ENCODE measurements at places on chromosomes 3 and 15.

DNA sequence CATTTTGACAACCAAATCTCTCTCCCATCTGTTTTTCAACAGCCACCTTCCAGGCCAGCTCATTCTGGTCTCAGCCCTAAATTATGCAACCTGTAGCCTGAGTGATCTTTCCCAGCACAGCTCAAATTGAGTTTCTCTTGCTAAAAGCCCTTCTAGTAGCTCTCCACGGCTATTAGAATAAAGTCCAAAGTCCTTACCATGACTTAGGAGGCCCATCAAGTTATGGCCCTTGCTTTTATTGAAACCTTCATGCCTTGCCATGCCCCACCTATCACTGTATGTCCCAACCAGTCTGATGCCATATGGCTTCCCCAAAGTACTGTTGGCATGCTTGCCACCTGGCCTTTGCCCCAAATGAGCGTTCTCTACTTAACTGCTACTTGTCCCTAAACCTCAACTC lies 303.5 kb upstream of the GADL1 start:
- no peak for DNase-seq

- DNase-seq, result no peak
These were observed 58.1 kb upstream of the C15orf61 start for GRCh38 chr15:67462875-67463274.

GRCh38 chr3:29796808-29797207 lies 515.9 kb downstream of the RBMS3 start:
- DNase-seq, result no peak

GRCh38 chr3:126028096-126028495 lies 55.8 kb downstream of the SLC41A3 start:
- no peak for DNase-seq

DNA sequence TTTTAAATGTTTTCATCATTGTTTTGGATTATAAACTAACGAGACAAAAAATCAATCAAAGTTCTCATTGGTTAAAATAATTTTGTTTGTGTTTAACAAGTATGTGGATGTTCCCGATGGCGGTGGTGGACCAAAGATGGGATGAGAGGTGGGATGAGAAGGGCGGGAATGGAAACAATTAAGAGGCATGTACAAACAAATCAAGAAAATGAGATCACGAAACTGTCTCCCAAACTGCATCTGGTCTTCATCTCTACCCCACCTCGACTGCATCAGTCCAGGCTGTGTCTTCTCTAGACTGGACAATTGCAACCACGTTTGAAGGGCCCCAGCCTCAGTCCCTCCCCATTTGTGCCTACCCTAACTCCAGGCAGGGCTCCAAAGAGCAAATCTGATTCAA lies 56.1 kb downstream of the SLC12A8 start:
- no peak for DNase-seq

- no peak for DNase-seq
These were observed 27.0 kb upstream of the AQP9 start for GRCh38 chr15:58110999-58111717.

- DNase-seq, result no peak
These were observed 57.7 kb downstream of the SUCNR1 start for GRCh38 chr3:151931171-151931570.

- no peak for DNase-seq
These were observed 5.9 kb downstream of the PARP3 start for GRCh38 chr3:51948016-51948580.

DNA sequence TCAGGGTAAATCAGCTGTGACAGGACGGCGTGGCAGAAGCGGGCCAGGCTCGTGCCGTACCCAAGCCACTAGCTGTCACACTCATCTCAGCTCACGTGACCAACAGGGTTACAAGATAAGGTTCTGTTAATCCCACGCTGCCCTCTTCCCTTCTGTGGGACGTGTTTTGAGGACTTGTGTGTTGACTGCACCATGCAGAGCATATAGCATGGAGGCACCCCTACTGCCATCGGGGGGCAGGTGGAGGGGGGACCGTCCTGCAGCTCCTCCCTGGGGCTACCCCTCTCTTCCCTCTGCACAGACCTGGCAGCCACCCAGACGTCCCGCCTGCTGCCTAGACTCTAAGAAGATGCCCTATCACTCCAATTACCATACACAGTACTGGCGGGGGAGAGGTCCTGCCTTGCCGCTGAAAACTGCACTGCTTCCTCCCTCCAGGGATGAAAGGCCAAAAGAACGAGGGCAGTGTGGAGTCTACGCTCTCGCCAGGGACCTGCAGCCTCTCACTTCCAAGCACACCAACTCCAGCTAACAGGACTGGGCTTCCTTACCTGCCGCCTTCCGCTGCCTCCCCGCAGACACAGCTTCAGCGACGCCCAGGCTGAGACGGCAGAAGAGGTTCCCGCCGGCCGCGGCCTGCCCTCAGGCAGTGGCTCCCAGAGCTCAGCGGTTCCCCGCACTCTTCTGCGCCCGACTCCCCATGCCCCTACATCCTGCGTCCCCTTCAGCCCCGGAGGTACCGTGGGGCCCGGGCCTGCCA lies at the start of gene TNK2:
TSS of gene TNK2 (minus strand) at position 618 of the 760 bp plus-strand sequence. CDS start 19,963 bp downstream, outside the sequence.
- no peak for DNase-seq

DNA sequence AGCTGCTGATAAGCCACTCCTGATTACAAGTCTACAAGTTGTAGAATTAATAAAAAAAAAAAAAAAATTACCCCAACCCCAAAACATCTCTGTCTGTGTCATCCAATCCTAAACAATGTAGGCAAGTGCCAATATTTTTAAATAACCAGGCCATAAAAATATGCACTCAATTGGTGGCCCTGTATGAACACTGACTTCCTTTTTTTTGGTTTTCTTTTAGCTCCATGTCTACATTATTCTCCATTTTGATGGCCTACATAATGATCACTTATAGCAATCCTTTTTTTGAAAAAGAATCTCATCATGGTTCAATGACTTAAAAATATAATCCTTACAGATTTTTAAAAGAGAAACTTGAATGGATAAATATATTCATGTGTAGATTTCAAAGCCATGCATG lies 72.1 kb downstream of the FOXP1 start:
- no peak for DNase-seq

DNA sequence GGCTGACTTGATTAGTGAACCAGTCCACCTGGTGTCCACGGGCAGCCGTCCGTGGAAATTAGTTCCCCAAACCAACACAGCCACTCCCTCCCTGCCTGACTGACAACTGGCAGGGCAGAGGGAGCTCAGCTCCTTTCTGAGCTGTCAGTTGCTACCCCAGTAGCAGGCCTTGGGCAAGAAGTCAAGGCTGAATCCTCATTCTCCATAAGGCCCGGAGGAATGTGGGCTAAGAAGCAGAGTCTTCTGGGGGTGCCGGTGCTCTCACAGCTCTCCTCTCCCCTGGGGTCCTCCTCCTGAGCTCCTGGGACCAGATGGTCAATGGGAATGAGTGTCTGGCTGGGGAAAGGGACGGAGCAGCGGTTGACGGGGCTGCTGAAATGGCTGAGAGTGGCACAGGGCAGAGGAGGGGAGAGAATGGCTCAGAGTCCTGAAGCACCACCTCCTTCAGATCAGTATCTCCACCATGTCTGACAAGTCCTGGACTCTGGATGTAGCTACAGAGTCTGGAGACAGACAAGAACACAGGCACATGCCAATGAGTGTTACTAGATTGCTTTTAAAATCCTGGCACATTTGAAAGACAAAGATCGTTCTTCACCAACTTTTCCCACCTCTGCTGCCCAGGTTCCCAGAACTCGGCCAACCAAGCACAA lies 16.9 kb downstream of the AMOTL2 start:
- DNase-seq, result no peak

Measured in Jurkat, Clone E6-1 (cell line).